ENCODE measurements at places on chromosomes 12 and 14.

GRCh38 chr12:94498073-94498472, 38.4 kb upstream of the CEP83 start:
- DNase-seq: no peak

- no peak for DNase-seq
Measured at GRCh38 chr14:100041271-100041670, 24.0 kb upstream of the EVL start.

DNA sequence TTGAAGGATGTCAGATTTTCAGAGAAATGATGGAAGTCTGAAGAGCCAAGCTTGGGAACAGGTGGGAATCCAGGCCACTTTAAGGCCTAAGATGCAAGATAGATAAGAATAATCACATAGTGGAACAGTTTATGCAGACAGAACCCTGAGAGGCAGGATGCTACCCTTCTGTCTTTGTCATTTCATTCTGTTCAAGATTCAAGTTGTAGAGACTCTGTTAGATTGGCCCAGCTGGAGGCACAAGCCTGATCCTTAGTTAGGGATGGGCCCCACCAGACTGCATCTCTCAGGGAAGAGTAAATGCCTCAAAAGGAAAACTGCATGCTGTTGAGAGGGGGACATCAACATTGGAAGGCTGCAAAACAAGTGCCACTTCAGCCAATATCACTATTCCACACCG, 287.0 kb downstream of the PCNX1 start:
- no peak for DNase-seq

DNA sequence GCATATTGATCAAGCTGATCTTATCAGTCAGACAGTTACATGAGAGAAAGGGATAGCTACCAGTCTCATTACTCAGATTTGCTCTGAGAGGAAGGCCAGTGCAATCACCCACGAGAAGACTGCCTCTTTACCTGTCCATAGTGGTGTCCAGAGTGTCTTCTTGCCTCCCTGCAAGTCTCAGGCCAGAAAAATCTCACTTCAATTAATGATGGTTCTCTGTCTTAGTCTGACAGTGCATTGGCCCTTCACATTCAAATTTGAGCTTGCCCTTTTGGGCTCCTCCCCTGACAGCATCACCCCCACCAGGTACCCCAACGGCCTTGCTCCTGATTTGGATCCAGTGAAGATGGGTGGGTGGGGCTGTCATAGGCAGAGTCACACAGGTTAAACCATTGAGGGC, at the start of gene AICDA:
Gene AICDA, minus strand, starts transcription at position 231 of the 400 bp plus-strand sequence. Its CDS starts 92 bp downstream, at position 139.
- DNase-seq: no peak

DNA sequence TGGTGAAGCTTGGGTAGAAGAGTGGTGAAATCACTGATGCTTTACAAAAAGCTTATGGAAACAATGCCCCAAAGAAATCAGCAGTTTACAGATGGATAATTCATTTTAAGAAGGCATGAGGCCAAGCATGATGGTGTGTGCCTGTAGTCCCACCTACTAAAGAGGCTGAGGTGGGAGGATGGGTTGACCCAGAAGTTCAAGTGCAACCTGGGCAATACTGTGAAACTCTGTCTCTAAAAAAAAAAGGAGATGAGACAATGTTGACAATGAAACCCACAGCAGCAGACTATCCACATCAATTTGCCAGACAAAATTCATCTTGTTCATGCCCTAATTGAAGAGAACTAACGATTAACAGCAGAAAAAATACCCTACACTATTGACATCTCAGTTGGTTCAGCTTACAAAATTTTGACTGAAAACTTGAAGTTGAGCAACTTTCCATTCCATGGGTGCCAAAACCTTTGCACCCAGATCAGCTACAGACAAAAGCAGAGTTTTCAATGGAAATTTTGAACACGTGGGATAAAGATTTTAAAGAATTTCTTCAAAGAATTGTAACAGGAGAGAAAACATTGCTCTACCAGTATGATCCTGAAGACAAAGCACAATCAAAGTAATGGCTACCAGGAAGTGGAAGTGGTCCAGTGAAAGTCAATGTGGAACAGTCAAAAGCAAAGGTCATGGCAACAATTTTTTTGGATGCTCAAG, 26.7 kb downstream of the BTG1 start:
- DNase-seq: no peak

DNA sequence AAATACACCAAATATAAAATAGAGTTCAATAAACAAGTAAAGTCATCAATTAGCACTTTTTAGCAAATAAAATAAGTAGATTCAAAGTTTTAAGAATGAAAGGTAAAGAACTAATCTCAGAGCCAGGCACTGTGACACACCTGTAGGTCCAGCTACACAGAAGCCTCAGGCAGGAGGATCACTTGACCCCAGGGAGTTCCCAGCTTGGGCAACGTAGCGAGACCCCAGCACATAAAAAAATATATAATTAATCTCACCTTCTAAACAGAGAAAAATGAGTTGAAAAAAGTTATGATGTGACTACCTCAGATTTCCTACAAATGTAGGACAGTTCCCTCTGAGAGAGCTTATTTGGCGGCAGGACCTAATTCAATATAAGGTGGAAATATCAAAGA, 19.3 kb downstream of the DAD1 start:
- no peak for DNase-seq

- DNase-seq: no peak
Measured at GRCh38 chr12:64670019-64670418, 59.7 kb downstream of the RASSF3 start.

GRCh38 chr14:64745511-64746091, 41.4 kb downstream of the PLEKHG3 start:
- no peak for DNase-seq

DNA sequence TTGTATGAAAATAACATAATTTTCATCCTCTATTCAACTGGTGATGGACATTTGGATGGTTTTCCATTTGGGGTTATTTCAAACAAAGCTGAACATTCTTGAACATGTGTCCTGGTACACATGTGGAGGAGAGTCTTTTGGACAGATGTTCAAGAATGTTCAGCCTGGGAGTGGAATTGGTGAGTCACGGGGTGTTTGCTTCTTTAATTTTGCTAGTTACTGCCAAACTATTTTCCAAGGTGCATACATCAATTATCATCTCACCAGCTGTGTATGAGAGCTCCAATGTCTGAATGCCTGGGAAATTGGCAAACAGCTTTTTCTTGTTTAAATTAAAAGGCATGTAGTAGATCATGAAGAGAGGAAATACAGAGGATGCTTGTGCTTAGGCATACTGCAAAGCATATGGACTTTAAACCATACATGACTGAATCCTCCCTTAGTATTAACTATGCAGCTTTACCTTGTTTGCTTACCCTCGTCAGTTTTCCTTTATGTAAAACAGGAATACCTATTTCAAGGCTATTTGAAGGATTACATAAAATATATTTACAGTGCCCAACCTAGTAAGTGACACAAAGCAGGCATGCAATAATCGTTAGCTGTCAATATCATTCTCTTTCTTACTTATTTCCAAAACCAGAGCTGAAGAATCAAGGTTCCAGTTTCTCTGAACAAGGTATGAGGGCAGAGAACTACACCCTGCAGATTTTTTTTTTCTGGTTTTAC, 152.1 kb downstream of the ITPR2 start:
- no peak for DNase-seq

DNA sequence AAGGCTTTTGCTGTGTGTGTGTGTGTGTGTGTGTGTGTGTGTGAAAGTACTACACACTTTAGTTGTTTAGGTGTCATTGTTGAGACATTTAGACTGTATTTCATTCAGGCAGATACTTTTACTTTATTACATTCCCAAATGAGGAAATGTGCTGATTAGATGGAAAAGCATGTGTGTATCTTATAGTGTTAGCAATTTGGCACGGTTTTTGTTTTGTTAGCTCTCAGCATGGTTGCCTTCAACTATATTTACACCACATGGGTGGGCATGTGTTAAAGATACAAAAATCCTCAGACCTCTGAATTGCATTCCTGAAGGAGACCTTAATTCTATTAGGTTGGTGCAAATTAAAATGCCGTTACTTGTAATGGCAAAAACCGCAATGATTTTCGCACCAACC, 879.5 kb downstream of the DIO2 start:
- DNase-seq: no peak

DNA sequence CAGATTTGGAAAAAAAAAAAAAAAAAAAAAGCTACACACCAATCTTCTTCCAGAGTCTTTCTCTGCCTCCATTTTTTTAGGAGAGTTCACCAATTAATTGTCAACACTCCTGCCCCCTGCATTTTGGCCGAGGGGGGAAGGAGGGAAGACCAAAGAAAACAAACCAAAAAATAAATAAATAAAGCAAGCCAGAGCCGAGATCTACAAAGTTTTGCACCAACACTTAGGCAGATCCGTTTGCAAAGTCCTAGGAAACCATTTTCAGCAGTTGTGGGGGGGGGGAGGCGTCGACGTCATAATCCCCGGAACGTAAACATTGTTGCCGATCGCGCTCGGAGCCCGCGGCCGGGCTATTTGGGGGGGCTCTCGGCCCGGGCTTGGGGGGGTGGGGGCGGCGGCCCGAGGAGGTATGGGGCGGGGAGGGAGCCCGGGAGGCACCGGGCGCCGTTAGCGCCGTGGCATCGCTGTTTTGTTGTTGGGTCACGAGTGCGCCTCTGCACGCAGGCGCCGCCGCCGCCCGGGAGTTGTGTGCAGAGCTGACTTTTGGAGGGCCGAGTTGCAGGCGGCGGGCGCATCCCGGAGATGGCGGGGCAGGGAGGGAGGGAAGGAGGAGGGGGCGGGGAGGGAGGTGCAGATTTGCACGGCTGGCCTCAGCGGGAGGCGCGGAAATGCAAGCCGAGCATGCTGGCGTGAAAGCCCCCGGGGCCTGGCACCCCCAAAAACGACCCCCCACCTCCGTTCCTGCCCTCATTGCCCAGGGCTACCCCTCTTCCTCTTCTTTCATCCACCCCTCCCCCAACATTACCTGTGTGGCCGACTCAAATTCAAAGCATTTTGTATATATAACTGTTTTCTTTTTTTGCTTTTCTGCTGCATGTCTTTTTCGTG, 598 bp downstream of the KDM2B start:
- peak; percentile 76 for DNase-seq

DNA sequence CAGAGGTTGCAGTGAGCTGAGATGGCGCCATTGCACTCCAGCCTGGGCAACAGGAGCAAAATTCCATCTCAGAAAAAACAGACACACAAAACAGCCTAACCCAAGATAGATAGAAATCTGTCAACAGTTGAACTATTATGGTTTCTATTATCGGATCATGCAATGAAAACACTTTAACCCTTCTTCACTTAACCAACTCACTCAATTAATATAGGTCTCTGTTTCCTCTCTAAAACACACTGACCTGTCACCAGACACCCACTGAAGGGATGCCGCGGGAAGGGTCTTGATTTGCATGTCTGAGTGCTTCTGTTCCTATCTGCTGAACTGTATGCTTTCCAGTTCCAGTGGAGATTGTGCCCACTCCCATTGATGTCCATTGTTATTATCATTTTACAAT, 38.0 kb upstream of the NUDT4 start:
- DNase-seq: no peak

- no peak for DNase-seq
Measured at GRCh38 chr12:25236190-25236589, 14.5 kb downstream of the KRAS start.

DNA sequence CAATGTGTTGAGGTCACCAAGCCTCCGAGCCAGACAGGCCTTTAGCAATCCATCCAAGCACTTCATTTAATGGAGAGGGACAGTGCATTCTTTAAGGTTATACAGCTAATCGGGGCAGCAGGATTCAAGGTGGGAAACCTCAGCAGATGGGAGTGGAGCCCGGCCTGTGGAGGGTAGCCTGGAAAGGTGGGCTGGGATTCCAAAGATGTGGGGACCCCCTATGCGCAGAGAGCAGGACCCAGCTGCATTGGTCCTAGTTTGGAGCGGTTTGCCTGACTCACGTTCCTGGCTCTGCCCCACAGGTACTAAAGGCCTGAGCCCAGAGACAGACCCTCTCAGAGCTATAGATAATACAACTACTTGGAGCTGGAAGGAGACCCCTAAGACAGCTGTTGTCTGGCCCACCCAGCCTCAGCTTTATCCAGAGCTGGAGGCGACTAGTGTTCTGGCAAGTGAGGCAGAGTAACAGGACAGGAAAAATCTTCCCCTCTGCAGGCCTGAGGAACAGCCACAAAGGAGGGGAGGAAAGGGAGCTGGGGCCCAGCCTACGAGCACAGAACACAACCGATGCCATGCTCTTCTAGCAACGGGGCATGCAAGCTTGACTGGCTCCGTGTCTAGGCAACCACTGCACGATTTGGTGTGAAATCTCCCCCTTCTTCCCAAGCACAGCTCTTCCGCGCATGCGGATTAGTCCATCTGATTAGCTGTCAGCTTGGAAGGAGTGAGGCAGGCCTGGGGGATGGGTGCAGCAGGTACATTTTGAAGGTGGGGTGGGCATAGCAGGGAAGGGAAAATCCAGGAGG, 1.1 kb upstream of the MYH7 start:
- DNase-seq: no peak

- no peak for DNase-seq
Measured at GRCh38 chr14:102262929-102263462, 42.0 kb downstream of the MOK start.

DNA sequence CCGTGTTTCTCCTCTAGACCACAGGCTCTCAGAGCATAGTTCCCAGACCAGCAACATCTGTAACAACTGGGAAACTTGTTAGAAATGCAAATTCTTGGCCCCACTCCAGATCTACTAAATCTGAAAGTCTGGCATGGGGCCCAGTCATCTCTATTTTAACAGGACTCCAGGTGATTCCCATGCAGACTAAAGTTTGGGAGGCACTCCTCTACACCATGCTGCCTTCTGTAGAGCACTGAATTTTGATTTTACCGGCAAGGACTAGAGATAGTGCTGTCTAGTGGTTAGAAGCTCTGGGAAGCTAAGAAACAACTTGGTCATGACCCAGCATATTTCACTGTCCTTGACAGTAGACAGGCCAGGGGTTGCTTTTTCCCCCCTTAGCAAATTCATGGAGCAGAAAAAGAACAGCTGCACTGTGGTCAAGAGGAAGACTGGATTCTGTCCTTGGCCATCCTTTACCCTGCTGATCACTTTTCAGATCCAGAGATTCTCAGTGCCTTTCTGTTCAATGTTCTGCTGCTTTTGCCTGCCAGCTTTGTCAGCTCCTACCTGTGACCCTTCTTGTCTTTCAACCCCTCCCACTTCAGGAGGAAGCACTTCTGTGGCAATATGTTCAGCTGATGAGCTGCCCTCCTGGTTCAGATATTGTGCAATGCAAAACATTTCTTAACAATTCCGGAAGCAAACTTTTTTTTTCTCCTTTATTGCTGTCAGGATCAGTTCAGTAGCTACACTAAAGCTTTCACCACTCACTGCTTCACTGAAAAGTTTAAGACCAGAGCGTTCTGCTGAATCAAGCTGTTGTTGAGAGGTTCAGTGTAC, 133.8 kb upstream of the NUDT4 start:
- no peak for DNase-seq

DNA sequence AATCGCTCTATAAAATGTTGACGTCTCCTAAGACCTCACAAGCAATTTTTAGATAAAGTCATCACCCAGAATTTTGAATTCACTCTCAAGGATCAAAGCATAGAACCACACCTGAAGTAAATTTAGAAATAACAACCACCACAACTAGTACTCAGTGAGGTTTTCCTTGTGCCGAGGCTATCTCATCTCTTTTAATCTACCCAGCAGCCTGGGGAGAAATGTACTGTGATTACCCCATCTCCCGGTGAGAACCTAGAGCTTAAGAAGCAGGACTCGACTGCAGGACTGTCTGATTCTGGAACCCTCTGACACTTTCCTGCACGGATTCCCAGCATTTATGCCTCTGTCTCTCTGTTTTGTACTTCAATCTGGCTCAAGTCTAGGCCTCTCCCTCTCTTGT, 180.9 kb upstream of the PLXNC1 start:
- no peak for DNase-seq

Data from GM13977 (cell line).